ENCODE measurements at places on chromosomes 3 and 15.

DNA sequence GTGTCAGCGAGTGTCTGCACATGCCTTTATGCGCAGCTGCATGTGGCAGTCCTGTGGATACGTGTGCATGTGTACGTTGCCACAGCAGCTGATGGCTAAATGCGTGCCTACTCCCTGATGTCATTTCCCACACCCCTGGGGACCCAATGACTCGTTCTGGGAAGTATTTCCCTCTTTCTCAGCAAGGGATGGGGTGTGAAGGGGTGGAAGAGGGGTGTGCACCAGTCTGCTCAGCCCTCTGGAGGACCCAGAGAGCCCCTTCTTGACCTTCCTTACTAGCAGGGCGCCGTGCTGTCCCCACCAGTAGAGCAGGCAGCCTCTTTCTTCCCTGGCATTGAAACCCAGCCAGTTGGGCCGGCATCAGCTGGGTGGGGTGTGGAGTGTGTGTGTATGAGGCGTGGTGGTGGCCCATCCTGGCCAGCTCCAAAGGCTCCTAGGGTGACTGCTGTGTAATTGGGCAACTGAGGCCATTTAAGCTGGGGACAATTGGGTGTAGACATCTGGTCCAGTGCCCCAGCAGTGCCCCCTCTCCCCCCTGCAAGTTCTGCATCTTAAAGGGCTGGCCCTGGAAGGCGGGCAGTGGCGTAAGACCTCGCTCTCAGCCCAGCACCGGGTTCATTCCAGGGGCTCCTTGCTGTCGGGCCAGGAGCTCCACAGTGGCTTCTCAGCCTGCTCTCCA, 19.2 kb downstream of the SNX33 start:
- DNase-seq = peak; percentile 99

DNA sequence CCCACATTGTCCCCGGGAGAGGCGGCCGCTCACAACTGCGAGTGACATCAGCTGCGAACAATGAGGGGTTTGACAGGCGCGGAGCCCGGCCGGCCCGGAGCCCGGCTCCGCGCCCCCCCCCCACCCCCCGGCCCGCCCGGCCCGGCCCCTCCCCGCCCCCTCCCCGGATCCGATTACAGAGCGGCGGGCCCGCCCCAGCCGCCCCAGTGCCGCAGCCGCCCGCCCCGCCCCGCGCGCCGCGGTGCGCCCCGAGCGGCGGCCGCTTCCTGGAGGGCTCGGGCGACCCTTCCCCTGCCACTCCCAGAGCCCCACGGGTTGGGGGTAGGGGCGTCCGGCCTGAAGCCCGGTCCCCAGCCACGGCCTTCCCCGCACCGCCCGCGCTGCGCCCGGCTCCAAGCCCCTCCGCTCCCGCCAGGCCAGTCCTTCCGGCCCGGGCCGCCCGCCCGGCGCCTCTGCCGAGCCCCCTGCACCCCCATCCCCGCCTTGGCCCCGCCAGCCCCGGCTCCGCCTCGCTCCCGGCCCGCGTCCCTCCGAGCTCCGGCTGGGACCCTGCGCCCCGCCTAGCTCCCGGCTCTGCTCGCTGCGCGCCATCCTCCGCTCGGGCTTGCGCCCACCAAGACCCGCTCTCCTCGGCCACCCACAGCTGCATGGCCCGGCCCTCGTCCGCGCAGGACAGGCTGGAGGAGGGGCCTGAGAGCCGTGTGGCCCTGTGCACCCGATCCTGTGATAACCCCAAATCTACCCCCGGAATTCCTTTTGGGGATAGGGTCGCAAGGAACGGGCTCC, at the start of gene PCBP4:
PCBP4 (minus strand) TSS at position 71 of the 786 bp plus-strand sequence. CDS start 6,214 bp downstream, outside the sequence.
- DNase-seq = no peak

GRCh38 chr3:134007819-134008218, 21.9 kb downstream of the SLCO2A1 start:
- DNase-seq = no peak

- DNase-seq = no peak
These were observed 43.6 kb upstream of the KY start for GRCh38 chr3:134694466-134694865.

DNA sequence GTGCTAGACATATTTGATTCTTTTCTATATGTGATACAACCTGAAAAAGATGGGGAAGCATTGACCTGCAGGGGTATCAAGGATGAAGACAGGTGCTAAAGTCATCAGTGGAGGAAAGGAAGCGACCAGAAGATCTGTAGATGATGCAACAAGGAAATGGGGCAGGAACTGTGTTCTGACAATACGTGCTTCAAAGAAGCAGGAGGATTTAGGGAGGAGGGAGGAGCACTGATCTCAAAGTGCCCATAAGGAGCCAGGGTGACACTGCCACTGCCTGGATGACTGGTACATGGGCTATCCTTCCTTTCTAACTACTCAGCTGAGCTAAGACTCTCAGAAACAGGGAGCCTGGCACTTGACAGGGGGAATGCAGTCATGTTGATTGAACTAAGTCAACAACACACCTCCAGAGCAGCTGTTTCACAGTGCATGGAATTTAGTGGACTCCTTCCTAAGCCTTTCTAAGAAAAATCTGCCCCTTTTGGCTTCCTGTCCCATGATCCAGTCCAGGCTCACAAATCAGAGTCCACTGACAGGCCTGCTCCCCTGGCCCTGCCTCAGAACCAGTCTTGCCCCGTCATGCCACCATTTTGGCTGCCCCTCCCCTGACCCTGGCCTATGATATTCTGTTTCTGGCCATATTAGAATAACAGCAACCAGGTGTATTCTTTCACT, 12.0 kb downstream of the LYSMD4 start:
- no peak for DNase-seq

DNA sequence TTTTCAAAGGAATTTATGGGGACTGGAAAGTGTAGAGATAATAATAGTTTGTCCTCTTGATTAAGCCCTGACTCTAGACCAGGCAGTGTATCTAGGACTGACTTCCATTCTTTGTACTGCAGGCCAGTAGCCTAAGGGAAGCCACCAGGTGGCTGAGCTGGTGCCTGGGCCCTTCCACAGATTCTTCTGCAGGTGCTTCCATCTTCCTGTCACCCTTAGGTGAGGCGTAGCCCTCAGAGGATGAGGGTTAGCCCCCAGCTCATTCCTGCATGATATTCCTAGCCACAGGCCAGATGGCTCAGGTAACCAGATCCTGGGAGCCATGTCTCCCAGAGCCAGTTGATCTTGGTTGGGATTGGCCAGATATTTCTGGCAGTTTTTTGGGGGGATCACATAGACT, 169.0 kb upstream of the IL12A start:
- no peak for DNase-seq

DNA sequence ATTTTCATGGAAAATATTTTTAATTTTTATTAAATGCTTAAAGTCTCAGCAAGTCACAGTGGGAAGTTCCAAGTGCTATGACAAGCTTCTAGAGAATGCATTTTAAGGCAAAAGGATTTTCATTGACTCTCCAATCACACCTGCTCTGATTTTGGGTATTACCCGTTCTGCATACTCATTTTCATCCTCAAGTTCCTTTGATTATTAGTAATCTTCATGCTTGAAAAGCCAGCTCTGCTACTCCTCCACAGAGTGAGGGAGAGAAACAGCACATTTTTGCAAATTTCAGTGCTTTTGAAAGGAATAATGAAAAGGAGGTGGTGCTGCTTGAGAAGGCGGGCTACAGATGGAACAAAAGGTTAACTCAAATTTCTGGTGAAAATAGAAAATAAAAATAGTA, 450.7 kb downstream of the NSUN3 start:
- no peak for DNase-seq

- DNase-seq = peak; percentile 59
These were observed 8.6 kb upstream of the ST8SIA2 start for GRCh38 chr15:92385096-92385495.

DNA sequence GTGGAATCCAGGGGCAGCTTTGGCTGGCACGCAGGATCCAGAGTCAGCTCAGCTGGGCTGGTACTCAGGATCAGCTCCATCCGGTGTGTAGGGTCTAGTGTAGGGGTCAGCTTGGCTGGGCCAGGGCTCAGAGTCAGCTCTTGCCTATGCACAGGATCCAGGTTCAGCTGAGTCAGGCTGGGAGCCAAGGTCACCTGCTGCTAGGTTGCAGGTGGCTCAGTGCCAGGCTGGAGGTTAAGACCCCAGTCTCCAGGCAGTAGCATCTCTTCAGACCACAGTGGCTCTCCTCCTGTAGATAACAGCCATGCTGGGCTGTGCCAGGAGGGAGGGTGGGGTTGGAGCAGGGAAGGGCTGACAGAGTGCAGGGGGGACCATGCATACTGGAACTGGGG, 1.8 kb downstream of the HYAL3 start:
- DNase-seq = no peak

- DNase-seq = peak; percentile 44
These were observed 100.2 kb downstream of the CGNL1 start for GRCh38 chr15:57476533-57476975.

- DNase-seq = no peak
These were observed 24.4 kb downstream of the ATP2C1 start for GRCh38 chr3:130918328-130918727.

DNA sequence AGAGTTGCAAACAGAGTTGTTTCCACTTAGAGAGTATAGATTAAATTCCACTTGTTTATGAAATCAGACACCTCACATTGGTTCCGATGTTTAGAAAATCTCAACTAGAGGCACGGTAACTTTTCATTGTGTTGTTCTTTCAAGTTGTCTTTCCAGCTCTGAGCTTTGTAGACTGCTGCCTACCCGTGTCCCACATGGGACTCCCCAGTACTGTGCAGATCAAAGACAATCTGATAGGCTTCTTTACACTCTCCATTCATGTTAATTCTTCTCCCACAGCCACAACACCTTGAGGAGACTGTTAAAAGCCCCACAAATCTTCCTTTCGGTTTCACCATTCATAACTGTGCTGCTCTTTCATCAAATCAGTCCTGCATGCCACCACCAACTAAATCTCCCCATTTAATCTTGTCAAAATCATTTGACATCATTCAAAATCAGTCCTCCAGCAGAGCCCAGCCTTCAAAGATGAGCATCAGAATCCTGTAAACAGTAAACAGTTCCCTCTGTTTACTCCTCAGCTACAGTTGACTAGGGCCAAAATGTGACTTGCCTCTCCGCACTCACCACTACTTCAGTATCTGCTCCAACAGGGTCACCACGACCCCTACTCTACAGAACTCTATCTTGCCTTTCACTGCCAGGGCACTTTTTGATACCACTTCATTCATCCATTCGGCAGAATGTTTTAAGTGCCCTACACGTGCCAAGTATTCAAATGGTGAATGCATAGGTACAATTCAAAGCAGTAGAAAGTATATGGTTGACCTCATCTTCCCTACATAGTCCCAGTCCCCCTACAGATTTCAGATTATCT, 8.3 kb downstream of the ANXA2 start:
- DNase-seq = no peak

- peak; percentile 66 for DNase-seq
These were observed 521.2 kb downstream of the ZIC1 start for GRCh38 chr3:147930232-147930807.

DNA sequence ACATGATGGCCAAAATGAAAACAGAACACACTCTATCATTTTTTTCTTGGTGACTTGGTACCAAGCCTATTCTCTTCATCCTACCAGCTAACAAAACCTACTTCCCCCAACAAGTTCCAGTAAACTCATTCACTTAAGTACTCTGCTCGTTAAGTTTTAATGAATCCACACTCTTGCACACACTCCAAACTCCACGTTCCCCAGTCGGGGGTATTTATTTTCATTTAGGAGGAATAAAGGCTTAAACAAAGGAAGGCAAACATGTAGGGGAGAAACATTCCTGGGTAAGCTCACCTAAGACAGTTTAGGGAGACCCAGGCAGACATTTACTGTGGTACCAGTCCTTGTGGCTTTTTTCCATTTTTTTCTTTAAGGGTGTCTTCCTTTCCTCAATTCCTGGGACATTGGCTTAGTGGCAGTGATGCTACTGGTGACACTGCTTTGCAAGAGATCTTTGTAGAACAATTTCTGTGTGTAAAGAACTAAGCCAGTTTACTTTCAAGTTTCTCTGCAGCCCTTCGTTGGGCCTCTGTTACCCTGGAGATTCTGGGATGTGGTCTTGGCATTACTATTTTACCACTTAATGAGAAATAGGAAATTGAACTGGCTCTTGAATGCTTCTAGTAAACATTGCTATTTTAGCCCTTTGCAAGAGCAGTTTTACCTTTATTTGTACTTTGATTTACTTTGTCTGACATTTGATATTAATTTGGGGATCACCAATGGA, 117.3 kb upstream of the C15orf61 start:
- no peak for DNase-seq

- DNase-seq = no peak
These were observed 792.6 kb downstream of the NAALADL2 start for GRCh38 chr3:175651716-175652115.

DNA sequence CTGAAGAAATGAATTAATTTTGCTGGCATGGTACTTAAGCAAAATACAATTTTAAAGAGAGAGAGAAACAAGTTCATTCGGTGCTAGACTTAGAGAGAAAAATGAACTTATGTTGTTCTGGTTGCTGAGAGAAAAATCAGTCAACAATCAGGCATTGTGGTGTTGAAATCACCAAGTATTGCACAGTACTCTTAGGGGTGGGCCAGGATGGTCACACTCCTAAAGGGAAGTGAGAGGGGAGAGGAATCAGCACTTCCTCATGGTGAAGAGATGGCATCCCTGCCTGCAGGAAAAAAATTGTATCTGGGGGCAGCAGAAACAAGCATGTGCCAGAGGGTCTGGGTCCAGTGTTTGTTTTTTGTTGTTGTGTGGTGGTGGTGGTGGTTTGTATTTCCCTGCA, 7.0 kb upstream of the DMXL2 start:
- DNase-seq = peak; percentile 42

DNA sequence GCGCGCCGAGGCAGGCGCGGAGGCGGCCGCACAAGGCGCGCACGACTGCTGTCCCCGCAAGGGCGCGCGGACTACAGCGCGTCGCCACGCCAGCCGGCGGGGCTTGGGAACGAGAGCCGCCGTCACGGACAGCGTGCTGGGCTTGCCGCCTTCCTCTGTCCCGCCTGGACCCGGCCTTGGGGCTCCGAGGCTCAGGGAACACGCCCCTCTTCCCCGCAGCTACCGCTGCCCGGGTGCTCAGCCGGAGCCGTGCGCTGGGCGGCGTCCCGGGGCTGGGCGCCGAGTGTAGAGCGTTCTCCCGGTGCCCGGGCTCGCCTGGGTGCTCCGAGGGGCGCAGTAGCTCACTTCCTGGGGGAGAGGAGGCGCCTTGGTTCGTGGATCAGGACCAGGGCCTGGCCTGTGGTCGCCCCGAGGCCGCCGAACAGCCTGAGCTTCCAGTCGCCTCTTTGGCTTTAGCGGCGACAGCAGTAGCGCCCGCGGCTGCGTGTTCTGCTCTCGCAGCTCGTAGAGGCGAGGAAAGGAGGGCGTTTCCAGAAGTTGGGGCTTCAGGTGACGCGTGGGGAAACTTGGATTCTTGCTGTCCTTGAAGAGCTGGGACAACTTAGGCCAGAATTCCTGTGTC, 226.7 kb upstream of the C2CD4B start:
- DNase-seq = peak; percentile 45

- no peak for DNase-seq
These were observed 1.5 kb downstream of the CEP63 start for GRCh38 chr3:134487406-134487805.

GRCh38 chr3:124826703-124827102, 60.5 kb downstream of the ITGB5 start:
- DNase-seq = peak; percentile 89

- no peak for DNase-seq
These were observed 41.3 kb downstream of the NEK11 start for GRCh38 chr3:131067983-131068382.

GRCh38 chr3:72888546-72889309, 882 bp downstream of the GXYLT2 start:
- peak; percentile 26 for DNase-seq

Measured in fibroblast of mammary gland (primary cell).